ENCODE measurements at places on chromosomes 3 and 15. TPM values are rescaled to one million over a fixed set of nuclear protein-coding genes. Genes with fewer than 3 reads are reported as not detected.

DNA sequence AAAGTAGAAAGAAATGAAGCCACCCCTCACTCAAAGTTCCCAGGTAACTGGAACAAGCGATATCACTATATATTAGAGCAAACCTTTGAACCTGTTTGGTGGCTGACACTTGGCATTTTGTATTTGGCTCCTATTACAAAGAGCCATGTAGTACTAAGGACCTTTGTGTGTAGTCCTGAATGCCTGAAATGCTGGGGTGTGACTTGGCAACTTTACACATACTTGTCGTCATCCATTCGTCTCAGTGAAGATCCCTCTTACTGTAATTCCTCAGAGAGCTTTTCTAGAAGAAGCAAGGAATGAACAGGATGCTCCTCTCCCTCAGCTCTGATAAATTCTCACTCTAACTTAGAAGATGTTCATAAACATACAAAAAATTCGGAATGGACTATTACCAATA lies 216.1 kb upstream of the CDIN1 start:
- H3K36me3 ChIP-seq = no peaks in the 10 kb centered on the region
- no peak for DNase-seq
- H3K27me3 ChIP-seq = no peaks in the 10 kb centered on the region
- no peak overlapping the region for H3K27ac ChIP-seq

DNA sequence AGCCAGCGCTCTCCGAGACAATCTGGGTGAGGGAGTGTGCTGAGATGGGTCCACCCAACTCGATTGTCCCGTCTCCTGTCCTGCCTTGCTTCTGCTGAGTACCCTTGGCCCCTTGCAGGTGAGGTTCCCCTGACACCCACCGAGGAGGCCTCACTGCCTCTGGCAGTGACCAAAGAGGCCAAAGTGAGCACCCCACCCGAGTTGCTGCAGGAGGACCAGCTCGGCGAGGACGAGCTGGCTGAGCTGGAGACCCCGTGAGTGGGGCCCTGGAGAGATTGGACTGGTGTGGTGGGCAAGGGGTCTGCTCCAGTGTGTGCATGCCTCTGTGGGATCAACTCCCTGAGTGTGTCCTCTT lies 23.6 kb downstream of the NBEAL2 start:
- no peaks in the 10 kb centered on the region for H3K36me3 ChIP-seq
- no peak for DNase-seq
- no peaks in the 10 kb centered on the region for H3K4me1 ChIP-seq
- no peaks in the 10 kb centered on the region for H3K27me3 ChIP-seq
- no peak overlapping the region for H3K4me3 ChIP-seq

GRCh38 chr3:15171096-15171495 lies 35.0 kb upstream of the CAPN7 start:
- no peak for DNase-seq
- no peaks in the 10 kb centered on the region for H3K27me3 ChIP-seq
- H3K27ac ChIP-seq = no peak overlapping the region
- no peak overlapping the region for H3K4me3 ChIP-seq
- H3K36me3 ChIP-seq = no peaks in the 10 kb centered on the region

DNA sequence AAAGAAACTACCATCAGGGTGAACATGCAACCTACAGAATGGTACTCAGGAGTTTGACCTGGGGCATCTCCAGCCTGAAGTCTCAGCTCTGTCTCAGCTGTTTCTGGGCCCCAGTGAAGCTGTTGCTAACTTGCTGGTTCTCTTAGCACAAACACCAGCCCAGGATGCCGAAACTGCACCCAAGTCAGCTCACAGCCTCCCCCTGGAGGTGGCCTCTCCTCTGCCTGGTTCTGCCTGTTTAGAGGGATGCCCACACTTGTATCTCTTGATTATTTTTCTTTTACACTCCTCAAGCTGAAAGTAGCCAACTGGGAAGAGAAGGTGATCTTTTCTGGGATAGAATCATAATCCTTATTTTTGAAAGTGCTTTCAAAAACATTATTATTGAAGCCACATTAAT lies 289.0 kb upstream of the RASGRP1 start:
- H3K4me1 ChIP-seq = no peaks in the 10 kb centered on the region
- no peaks in the 10 kb centered on the region for H3K36me3 ChIP-seq
- H3K4me3 ChIP-seq = no peak overlapping the region
- no peak overlapping the region for H3K27ac ChIP-seq

- H3K4me1 ChIP-seq = no peaks in the 10 kb centered on the region
- no peaks in the 10 kb centered on the region for H3K36me3 ChIP-seq
- no peak overlapping the region for H3K4me3 ChIP-seq
- no peak overlapping the region for H3K27ac ChIP-seq
- H3K27me3 ChIP-seq = no peaks in the 10 kb centered on the region
Observed at GRCh38 chr3:5254281-5255048, 67.0 kb downstream of the EDEM1 start.

Gene POLQ
- 14.7 TPM for total RNA-seq

DNA sequence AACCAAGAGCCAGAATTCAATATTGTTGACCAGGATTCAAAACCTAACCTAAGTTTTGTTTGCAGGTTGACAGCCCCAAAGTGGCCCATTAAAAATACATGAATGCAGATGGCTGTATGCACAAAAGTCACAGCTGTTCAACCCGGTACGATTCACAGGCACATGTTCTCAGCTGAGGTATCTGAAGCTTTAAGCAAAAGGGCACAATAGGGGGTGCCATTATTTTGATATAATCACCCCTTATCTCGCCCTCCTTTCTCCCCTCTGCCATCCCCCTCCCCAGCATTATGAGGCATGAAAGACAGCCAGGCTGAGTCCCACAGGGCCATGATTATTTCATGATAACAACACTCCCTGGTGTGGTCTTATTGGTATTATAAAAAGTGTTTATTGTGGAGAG lies 264.9 kb downstream of the EBLN2 start:
- no peaks in the 10 kb centered on the region for H3K4me1 ChIP-seq
- no peaks in the 10 kb centered on the region for H3K36me3 ChIP-seq
- H3K27me3 ChIP-seq = no peaks in the 10 kb centered on the region
- H3K27ac ChIP-seq = no peak overlapping the region
- no peak overlapping the region for H3K4me3 ChIP-seq
- DNase-seq = no peak

DNA sequence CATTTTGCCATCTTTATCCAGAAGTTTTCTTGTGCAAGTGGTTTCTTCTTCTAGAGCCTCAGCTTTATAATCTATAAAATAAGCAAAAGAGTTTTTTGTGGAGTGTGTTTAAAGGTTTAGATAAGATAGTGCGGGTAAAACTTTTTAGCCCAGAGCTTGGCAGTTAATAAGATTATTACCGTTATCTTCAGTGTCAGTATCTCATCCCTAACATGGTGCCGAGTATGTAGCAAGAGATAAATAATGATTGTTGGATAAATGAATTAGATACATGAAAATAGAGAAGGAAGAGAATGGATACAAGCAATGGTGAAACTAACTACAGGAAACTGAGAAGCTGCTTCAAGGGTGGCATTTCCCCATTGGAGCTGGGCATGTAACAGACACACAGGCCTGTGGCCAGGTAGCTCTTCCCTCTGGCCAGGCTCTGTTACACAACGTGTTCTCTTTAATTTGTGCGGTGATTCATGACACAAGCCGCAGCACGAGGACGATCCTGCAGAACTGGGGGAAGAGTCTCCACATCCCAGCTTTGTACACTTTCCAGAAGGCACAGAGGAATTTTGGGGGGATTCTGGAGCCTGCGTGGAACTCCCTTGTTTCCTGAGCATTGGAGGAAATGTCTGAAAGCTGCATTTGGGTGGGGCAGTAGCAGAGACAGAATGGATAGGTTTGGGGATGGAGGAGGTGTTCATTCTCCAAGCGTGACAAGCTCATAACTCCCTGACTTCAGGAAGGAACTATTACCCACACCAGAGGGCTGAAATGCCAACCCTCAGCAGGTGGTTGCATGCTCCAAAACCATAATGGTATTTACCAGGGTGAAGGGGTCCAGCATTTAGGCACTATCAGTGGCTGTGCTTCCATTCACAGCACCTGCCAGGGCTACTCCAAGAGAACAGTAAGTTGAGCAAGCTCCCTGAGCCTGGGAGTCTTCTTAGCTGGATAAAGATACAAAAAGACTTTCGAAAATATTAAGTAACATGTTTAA lies 14.2 kb upstream of the ST6GAL1 start:
- H3K4me1 ChIP-seq = no peaks in the 10 kb centered on the region
- H3K27ac ChIP-seq = no peak overlapping the region
- no peak overlapping the region for H3K4me3 ChIP-seq
- DNase-seq = no peak

DNA sequence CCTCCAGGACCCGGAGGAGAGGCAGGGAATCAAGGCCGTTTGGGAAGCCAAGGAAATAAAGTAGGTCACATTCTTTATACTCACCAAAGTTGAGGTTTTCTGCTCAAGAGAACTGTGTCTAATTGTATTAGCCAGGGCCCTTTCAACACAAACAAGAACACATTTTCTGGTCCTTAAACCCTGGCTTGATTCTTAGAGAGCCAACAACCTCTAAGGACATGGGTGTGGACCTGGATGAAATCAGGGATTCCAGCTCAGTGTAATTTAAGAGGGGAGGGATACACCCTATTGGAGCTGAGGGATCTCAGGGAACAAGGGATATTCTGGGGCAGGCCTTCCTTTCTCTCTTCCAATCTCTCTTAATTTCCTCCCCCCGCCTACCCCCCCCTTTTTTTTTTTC lies 104.8 kb downstream of the COL6A6 start:
- DNase-seq = no peak
- H3K36me3 ChIP-seq = no peaks in the 10 kb centered on the region
- no peak overlapping the region for H3K4me3 ChIP-seq
- no peaks in the 10 kb centered on the region for H3K4me1 ChIP-seq

DNA sequence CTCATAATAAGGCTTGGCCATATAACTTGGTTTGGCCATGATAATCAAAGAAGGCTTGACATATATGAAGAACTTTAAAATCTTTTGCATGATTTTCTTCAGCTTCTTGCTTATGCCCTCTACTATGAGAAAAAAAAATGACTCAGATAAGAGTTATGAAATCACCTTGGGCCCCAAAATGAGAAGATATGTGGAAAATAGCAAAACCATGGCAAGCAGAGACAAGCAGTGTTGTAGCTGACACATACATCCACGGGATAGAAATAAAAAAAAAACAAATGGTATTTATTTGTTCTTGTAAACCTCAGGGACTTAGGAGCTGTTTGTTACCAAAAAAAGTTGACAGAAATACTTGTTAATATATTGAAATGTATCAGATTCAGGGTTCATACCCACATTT lies 614.8 kb upstream of the BCHE start:
- no peak overlapping the region for H3K4me3 ChIP-seq
- H3K27ac ChIP-seq = no peak overlapping the region
- H3K36me3 ChIP-seq = no peaks in the 10 kb centered on the region
- DNase-seq = no peak

DNA sequence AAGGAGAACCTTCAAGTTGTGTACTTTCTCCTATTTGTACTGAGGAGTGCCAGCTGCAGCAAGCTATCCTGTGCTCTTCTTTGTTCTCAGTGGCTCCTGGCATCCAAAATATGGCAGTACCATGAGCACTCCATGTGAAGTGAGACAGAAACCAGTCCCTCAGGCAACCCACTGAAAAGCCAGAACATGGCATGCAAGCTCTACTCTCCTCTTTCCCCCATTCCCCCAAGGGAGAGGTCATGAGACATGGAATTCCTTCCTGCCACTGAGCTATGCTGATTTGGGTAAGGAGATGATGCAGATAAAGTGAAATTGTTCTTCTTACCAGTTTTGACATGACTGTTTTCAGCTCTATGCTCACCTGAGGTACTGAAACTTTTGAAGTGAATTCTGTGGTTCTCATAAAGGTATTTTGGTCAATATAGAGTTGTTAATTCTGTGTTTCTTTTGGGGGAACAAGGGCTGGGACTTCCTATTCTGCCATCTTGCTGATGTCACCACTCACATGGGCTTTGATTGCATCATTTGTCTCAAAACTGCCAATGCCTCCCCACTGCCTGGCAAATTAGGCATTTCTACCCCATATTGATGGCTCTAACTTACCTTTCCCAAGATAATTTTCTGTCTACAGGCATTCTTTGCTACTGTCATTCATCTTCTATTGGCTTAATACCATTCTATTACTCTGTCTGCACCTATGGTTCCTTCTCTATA lies 22.8 kb upstream of the CEP152 start:
- DNase-seq = no peak
- H3K27me3 ChIP-seq = no peaks in the 10 kb centered on the region
- H3K4me3 ChIP-seq = no peak overlapping the region
- H3K27ac ChIP-seq = no peak overlapping the region
- H3K36me3 ChIP-seq = no peaks in the 10 kb centered on the region

DNA sequence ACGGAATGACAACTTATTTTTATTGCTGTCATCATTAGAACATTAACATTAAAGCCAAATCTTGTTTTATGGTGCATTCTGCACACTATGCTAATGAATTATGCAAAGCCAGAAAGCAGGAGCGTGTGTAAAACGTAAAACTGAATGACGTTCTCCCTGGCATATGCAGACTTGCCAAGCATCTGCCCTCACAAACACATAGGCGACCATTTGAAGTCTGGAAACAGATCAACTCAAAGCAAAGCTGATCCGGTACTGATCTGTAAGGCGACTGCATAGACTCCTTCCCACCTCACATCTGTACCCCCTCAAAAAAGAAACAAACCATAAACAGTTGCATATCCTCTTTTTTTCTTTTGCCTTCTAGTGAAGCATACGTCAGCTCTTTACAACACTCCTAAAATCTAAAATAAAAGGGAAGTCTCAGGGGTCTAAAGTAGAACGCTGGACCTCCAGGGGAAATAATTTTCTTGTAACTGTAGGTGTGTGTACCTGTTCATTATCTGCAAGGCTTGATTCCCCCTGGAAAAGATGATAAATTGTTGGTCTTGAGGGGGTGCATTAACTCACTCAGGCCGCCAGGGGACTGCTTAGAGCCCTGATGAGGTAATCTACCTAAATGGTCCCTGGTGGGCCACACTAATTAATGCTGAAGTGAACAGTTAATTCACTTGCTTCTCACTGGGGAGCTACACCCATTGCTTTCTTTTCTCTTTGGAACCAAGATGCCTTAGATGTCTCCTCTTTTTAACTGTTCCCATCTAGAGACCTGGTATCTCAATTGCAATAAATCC lies 231.4 kb downstream of the CDIN1 start:
- H3K27me3 ChIP-seq = no peaks in the 10 kb centered on the region
- DNase-seq = peak; percentile 73
- no peak overlapping the region for H3K27ac ChIP-seq
- H3K36me3 ChIP-seq = no peaks in the 10 kb centered on the region
- no peak overlapping the region for H3K4me3 ChIP-seq

Gene CELSR3
- 33.3 TPM for total RNA-seq

- peak; percentile 62 for DNase-seq
- H3K36me3 ChIP-seq = no peaks in the 10 kb centered on the region
- peak overlapping the region; percentile 42 for H3K4me3 ChIP-seq
- no peaks in the 10 kb centered on the region for H3K27me3 ChIP-seq
- peaks cover 37% of the 10 kb centered on the region for H3K4me1 ChIP-seq
Observed at GRCh38 chr3:187750513-187751123, 5.3 kb upstream of the BCL6 start.

GRCh38 chr15:101213147-101213546 lies 38.7 kb downstream of the CHSY1 start:
- no peaks in the 10 kb centered on the region for H3K4me1 ChIP-seq
- no peak overlapping the region for H3K27ac ChIP-seq
- H3K4me3 ChIP-seq = no peak overlapping the region

GRCh38 chr3:141686466-141687291 lies 51.4 kb upstream of the RNF7 start:
- H3K36me3 ChIP-seq = no peaks in the 10 kb centered on the region
- H3K27me3 ChIP-seq = no peaks in the 10 kb centered on the region
- no peak overlapping the region for H3K4me3 ChIP-seq
- DNase-seq = peak; percentile 17

All from GM23338 (cell line).